Hematopoietic multipotent progenitor cell treated with erythropoietin and hydrocortisone succinate and interleukin-3 and kit ligand, for 6 days (in vitro differentiated cells): ENCODE measurements at places on chromosomes 16 and 17.

GRCh38 chr16:85536073-85536410 is 77.1 kb upstream of the GSE1 start:
- DNase-seq, result peak; percentile 75

GRCh38 chr17:42311240-42312034 is 23.1 kb downstream of the STAT5A start:
- DNase-seq, result peak; percentile 98

DNA sequence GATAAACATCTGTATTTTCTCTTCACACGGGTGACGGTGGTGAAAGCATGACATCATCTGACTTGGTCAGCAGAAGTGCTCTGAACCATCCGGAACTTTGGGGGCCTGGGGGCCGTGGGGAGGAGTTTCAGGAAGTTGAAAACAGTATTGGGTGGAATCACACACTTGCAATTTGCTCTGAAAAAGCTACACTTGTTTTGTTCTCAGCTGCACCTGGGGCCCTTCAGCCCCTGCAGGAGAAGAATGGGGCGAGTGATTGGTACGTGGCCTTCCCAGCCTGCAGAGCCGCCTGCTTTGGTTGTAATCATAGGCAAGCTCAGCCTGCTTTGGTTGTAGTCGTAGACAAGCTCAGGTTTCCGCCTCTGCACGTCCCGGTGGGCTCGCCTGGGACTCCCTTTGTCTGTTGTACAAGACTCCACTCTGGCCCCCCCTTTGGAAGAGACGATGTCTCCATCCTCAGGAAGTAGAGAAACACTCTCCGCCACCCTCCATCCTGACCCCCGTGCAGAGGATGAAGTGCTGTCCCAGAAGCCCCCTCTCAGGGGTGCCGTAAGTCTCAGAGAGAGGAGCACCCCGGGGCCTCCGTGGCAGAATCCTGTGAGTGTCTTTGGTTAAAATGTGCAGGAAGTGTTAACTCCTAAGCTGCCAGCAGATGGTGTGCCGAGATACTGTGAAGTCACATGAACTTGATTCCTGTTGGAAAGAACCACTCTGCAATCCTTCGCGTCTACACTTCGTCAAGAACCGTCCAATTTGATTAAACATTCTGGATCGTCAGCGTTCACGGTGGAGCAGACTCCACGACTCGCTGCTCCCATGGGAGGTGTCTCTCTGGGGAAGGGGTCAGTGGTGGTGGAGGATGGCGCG is 5.4 kb downstream of the BANP start:
- peak; percentile 87 for DNase-seq

- DNase-seq, result peak; percentile 60
Observed at GRCh38 chr16:85136213-85136701, 24.0 kb upstream of the CIBAR2 start.

- DNase-seq, result peak; percentile 94
Observed at GRCh38 chr17:82351713-82352488, 7.1 kb upstream of the TEX19 start.

- DNase-seq, result no peak
Observed at GRCh38 chr16:49194537-49195236, 87.0 kb downstream of the CBLN1 start.

DNA sequence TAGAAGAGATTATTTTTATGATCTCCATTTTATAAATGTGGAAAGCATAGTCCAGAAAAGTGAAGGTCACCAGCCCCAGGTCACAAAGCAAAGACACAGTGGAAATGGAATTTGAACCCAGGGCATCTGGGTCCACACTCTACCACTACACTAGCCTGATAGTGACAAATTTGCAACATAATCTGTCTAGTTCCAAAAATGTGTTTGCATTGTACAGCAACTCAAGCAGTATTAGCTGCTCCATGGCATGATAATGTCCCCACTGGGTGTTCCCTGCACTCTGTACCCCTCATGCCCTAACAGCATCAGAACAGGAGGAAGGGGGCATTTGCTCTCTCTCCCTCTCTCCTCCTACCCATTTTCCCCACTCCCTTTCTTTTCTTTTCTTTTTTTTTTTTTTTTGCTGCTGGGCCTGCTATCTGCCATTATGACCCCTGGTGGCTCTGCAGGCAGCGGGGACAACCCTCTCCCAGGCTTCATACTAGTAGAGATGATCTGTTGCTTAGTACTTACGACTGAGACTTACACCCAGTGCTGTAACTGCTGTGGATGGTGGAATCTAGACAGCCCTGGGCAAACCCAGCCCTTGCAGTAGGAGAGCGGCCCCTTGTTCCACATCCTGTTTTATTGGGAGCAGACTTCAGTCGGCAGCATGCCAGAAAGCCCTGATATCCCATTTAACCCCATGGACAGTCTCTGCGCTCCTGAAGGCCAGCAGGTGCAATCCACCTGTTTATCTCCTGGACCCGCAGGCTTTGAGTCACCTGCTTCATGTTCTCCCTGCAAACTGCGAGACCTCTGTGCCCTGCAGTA is 306.3 kb downstream of the SOX9 start:
- DNase-seq, result no peak
